ENCODE measurements at places on chromosomes 2 and 18.

GRCh38 chr18:63617049-63617914 is 26.8 kb downstream of the SERPINB4 start:
- DNase-seq: no peak

GRCh38 chr2:110707386-110707965 is 24.9 kb upstream of the ACOXL start:
- DNase-seq: no peak

GRCh38 chr2:229610333-229610732 is 104.0 kb downstream of the DNER start:
- no peak for DNase-seq

GRCh38 chr2:50449306-50449705 is 582.6 kb downstream of the NRXN1 start:
- DNase-seq: no peak

- no peak for DNase-seq
Measured at GRCh38 chr2:37091873-37092272, 7.6 kb downstream of the GPATCH11 start.

DNA sequence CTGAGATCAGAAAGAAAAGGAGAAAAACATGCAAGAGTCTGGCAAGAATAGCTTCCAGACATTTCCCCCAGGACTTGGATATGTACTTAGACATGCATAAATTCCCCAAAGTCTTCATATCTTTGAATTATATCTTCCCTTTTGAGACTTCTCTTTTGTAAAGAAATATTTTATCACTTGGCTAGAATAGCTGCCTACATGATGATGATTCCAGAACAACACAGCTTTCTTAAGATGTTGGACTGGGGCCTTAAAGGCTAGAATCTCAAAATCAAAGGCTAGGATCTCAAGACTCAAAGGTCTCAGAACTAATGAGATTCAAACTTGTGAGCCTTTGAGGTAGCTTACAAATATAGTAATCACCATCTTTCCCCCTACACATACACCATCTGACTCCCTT is 842.3 kb downstream of the BCL11A start:
- no peak for DNase-seq

DNA sequence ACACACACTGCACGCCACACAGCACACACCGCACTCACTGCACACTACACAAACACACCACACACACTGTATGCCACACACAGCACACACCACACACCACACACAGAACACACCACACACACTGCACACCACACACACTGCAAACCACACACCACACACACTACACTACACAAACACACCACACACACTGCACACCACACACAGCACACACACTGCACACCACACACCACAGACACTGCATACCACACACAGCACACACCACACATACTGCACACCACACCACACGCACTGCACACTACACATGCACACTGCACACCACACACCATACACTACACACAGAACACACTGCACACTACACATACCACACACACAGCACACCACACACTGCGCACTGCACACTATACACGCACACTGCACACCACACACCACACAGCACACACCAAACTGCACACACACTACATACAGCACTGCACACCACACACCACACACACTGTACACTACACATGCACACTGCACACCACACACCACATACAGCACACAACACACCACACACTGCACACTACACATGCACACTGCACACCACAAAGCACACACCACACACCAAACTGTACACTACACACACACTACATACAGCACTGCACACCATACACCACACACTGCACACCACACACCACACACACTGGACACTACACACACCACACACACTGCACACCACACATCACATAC is 59.6 kb downstream of the ASB1 start:
- no peak for DNase-seq

DNA sequence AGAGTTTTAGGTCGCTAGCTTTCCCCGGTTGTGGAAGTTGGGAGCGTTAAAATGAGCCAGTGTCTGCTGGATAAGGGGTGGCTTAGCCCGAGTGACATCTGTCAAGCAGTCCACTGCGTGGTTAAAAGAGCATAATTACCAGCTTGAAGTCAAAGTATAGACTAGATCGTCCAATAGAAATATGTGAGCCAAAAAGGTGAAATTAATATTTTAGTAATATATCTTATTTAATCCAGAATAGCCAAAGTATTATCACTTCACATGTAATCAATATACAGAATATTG is 654 bp downstream of the COMMD1 start:
- DNase-seq: no peak

DNA sequence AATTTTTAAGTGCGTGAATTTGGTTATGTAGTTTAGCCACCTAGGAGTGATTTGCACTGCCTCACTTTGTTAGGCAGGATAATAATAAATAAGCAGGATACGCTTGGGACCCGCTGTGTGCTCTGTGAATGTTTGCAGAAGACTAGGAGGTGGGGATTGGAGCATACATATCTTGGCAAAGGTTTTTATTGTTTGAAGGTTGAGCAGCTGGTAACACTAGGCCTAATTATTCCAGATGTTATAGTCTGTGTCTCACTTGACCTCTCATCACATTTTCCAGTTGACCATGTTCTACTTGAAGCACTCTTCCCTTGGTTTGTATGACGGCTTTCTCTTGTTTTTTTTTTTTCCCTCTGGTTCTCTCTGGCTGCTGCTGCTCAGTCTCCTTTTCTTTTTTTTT is 42.7 kb downstream of the FHOD3 start:
- DNase-seq: no peak

- no peak for DNase-seq
Measured at GRCh38 chr2:99403084-99403483, 65.9 kb downstream of the EIF5B start.

DNA sequence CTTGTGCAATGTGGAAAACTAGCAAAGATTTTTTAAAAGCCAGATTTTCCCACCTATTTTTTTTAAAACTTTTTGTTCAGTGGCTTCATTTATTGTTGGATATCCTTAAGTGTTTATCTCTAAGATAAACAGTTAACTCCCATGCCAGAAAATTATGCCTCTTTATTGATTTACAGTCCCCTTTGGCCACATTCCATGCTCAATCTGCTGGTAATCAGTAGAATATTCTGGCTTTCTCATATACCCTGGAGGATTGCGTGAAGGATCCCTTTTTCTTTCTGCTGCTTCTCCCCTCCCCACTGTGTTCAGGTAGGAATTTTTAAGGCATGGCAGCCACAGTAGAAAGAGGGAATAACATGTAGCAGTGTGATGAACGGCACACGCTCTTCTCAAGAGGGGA is 2.6 kb downstream of the GRHL1 start:
- no peak for DNase-seq

GRCh38 chr2:220887271-220887870 is 684.7 kb downstream of the EPHA4 start:
- no peak for DNase-seq

- DNase-seq: no peak
Measured at GRCh38 chr2:132276571-132276981, 114.8 kb upstream of the ANKRD30BL start.

GRCh38 chr2:200786423-200786822 is 25.3 kb upstream of the BZW1 start:
- no peak for DNase-seq

GRCh38 chr2:212669761-212670160 is 131.2 kb upstream of the ERBB4 start:
- DNase-seq: no peak

All from central memory CD4-positive, alpha-beta T cell (primary cell).